Inflammatory macrophage (primary cell): ENCODE measurements at places on chromosomes 2 and 18.
A peak's percentile ranks its signal among the peaks of the same experiment; 100 is the strongest.

DNA sequence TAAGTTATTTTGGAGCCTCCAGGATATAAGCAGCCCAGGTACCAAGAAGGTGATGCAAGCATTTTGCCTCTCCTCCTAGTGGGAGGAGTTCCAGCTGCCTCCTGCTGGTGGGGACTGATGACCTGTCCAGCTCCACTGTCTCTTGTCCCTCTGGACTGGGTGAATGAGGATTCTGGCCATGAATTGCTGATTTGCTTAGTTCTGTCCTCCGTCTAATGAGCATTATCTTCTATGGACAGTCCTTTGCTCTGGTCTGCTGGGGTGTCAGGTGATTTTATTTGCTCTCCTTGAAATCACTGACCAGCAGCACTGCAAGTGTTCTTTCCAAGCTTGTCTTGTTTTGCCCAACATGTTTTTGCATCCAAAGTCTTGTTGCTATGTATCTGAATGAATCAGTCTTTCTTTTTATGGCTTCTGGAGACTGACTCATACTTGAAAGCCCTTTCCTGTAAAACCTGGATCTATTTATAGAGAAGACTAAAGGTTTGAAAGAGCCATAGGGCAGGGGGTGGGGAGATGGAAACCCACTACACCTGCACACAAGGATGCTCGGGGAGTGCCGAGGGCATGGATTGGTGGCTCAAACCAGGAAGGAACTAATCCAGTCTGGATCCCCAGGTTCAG lies 40.5 kb upstream of the EFHD1 start:
- no peak for DNase-seq

DNA sequence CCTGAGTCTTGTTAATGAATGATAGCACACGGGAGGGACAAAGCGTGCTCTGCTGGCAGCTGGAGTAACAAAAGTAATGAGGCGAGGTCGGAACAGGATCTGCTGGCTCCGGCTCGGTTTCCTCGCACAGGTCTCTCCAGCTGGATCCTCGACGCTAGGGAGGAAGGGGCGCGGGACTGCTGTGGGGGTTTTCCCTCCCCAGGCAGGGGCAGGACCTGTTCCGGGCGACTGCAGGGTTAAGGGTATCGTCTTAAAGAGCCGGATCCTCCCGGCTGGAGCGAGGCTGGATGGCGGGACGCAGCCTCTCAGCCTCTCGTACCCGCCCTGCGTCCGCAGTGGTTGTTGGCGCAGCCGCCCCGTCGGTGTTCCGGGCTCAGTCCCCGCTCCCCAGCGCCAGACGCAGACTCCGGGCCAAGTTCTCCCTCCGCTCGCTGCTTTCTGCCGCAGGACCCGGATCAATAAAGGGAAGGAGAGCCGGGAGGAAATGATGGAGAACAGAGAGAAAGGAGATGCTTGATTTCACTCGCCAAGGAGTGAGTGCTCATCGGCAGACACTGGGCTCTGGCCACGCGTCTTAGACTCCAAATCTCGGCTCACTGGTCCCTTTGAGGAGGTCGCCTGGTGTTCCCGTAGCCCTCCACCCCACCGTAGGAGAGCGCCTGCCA lies 1.1 kb upstream of the LIPG start:
- no peak for DNase-seq

GRCh38 chr2:170986566-170987258 lies 57.7 kb downstream of the GORASP2 start:
- no peak for DNase-seq

DNA sequence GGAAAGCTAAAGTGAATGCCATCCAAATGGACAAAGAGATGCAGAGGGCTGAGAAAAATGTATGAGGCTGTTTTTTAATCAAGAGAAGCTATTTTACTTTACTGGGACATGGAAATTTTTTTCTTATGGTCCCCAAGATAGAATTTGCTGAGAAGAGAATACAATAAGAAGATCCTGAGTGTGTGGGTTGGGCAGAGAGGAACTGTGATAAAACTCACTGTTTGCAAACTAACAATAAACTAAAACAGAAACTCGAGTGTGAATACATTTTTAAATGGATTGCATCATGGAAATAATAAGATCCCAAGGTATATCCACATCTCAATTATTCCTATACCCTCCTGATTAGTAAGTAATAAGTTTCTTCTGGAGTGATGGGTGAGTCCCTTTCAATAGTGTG lies 4.4 kb downstream of the NEB start:
- DNase-seq, result no peak

DNA sequence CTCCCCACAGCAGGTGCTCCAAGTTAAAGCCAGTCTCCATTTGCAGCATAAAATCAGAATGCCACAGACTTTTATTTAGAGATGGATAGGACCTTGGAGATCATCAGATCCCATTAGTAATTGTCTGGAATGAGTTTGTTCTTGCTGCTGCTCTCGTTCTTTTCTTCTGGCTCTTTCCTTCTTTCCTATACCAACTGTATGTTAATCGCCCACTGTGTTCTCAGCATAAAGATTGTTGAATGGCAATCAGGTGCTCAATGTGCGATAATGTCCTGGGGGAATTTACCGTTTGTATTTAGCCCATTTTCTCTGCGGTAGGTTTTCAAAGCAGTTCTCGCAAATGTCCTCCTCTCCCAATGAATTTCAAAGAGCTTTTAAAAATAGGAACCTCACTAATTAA lies 3.3 kb downstream of the GPR39 start:
- no peak for DNase-seq

DNA sequence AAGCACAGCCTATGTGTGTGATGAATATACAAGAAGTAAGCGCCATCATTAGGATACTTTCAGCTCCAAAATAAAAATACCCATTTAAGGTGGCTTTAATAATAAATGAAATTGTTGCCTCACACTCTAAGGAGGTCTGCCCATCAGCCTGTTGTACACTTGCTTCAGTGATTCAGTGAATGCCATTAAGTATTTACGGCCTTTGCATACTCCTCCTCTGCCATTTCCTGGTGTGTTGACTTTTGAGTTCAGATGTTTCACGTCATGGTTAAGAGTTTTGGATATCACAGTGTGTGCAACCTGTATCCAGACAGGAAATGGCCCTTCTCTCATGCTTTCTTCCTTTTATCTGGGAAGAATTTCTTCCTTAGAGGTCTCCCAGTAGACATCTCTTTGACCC lies 38.6 kb upstream of the SNORC start:
- DNase-seq, result no peak

GRCh38 chr2:164560181-164560792 lies 61.0 kb downstream of the GRB14 start:
- DNase-seq, result peak; percentile 21

DNA sequence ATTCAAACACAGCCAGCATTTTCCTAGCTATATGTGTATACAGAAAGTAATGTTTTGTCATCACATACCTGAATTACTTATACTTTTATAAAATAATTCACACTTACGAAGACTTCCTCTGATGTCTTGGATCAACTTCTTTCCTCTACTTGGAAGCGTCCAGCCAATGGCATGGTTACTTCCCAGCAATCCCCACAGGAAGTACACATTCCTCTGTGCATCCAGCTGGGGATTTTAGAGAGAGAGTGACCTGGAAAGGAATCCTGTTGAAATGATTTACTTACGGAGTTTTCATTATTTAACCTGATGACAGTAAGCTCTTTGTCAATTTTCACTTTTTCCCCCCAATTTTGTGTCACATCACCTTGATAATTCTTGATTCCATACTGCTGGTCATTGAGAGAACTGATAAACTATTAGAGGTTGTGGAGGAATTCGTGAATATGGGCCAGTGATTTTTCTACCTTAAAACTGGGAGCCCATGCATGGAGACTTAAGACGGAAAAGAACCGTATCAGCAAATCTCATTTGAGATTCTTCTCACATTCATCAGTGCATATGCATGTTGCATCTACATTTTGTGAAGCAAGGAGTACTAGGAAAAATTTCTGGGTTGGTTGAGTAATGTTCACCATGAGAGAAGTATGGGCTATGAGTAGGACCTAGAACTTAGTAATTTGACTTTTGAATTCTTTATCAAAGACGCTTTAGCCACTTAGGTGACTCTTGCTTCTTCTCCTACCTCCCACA lies 9.0 kb upstream of the IL18R1 start:
- DNase-seq, result no peak

DNA sequence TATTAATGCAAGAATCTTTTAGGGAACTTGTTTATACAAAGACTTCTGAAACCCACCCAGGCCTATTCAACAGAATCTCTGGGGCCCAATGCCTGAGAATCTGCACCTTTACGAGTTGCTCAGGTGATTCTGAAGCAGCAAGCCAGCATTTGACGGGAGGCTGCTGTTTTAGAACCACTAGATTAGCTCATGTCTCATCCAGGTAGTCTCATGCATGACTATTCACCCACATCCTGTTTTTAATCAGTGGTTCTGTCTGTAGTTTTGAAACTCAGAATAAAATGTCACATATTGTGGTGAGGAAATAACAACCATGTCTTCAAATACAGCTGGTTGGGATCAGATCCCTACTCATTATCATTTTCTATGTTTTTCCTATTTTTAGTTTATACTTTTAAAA lies 39.5 kb downstream of the CYTIP start:
- DNase-seq, result peak; percentile 53

- DNase-seq, result no peak
Observed at GRCh38 chr2:170721678-170722077, 6.5 kb downstream of the SP5 start.

DNA sequence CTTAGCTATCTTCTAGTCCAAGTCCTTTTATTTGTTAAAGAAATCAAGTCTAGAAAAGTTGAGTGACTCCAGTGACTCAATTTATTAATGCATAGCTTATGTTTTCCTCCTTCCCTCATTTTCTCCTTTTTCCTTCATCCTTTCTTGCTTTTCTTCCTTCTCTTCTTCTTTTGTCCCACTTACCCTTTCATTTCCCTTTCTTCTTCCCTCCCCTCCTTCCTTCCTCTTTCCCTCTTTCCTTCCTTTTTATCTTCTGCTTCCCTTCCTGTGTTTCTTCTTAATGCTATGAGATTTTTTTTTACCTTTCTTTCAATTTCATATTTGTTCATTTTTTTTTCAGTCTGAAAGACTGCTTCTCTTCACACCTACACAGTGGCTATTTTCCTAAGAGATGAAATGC lies 555.5 kb downstream of the PIK3C3 start:
- DNase-seq, result no peak

DNA sequence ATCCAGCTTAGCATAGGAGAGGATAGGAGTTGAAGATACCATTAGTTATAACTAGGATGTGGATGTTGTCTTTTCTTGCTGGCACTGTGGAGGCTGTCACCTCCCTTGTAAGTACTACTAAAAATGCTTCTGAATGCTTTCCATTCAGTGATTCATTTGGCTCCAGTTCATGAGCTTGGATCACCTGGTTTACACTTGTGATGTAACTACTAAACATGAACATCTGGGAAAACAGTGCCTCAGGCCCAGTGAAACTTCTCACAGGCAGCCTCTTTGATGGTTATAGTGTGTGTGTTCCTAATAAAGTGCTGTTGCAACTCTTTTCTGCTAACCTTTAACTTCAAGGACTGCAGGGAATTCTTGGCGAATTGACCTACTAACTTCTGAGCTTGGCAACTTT lies 13.0 kb upstream of the SLC9A2 start:
- DNase-seq, result no peak

GRCh38 chr2:207512356-207512755 lies 17.4 kb upstream of the CREB1 start:
- no peak for DNase-seq

DNA sequence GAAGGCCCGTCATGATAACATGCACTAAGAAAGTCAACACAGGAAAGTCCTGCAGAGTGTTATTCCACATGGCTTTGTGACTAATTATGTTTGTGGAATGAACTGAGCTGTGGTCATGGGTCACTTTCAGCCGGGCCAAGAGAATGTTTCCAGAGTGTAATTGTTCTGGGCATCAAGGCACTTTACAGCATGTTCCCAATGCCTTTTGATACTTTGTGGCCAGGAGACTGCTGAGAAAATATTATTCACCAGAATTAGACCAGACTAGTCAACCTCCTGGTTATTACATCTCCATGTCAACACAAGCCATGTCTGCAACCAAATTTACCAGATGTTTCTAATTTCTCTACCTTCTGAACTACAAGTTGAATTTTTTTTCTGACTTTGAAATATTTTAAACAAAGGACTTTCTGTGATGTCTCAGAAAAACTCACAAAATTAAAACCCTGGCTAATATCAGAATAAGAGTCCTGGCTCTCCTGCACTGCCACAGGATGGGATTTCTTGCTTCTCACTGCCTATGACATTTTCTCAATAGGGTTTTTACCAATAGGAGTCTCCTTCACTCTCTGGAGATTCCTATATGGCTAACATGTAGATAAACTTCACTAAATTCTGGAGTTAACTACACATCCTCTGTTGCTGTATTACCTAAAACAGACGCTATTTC lies 90.6 kb upstream of the WDR75 start:
- no peak for DNase-seq

DNA sequence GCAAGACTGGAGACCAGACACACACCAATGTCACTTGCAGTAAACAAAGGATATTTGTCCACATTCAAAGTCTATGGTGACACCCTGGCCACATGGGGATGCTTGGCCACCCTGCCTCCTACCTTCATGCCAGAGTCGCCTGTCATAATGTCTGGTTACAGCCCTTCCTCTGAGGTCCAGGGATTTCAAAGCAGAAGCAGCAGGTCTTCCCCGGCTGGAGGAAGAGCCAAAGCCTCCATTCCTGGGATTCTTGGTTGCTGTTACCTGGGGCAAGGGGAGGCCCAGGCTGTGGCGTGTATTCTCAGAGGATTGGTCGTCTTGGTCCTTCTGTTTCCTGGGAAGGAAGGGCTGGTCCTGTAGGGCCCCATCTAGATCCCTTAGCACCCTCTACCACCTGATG lies 2.3 kb upstream of the ALPP start:
- no peak for DNase-seq

DNA sequence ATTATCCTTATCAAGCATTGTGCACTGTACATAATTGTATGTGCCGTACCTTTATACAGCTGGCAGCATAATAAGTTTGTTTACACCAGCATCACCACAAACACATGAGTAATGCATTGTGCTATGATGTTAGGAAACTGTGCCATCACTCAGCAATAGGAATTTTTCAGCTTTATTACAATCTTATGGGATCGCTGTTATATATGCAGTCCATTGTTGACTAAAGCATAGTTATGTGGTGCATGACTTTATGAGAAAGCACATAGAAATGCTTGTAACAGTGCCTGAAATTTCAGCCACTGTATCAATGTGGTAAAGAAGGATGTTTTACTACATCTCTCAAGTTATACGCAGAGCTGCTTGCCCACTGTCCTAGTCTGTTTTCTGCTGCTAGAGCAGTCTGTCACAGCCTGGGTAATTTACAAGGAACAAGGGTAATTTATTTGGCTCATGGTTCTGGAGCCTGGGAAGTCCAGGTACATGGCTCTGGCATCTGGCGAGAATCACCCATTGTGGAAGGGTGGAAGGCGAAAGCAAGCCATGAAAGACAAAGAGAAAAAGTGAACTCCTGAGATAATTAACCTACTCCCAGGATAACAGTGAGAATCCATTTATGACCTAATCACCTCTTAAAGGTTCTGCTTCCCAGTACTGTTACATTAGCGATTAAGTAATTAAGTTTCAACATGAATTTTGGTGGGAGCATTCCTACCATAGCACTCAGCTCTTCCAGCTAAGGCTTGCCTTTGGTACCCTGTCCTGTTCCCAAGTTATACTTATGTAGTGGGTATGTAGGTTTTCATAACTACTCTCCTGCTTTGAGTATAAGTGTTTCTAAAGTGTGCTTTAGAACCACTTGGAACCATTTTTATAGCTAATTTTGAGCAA lies 4.6 kb downstream of the MAP3K20 start:
- no peak for DNase-seq
